Activated CD4-positive, CD25-positive, alpha-beta regulatory T cell treated with anti-CD3 and anti-CD28 coated beads, Interleukin-2, amount 50 U/mL, for 16 hours (primary cell): ENCODE measurements at places on chromosomes 1 and 21.

DNA sequence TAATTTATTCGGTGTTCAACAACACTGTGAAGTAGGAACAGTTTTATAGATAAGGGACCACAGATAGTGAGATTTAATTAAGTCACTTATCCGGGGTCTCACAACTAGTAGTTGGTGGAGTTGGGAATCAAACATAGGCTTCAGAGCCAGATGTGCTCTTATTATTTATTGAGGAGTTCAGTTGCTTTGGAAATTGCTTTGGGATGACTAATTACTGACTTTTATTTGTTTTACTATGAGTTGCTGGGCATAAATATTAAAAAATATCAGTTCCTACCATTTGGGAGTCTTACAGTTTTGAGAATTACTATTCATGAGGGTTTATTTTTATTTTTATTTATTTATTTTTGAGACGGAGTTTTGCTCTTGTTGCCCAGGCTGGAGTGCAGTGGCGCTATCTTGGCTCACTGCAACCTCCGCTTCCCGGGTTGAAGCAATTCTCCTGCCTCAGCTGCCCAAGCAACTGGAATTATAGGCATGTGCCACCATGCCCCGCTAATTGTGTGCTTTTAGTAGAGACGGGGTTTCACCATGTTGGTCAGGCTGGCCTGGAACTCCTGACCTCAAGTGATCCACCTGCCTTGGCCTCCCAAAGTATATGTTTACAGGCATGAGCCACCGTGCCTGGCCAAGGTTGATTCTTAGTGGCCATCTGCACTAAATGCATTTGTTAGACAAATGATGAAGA is 27.7 kb downstream of the THRAP3 start:
- DNase-seq: no peak

GRCh38 chr21:31671931-31672330 is 12.4 kb downstream of the SOD1 start:
- no peak for DNase-seq

GRCh38 chr1:239995281-239995680 is 96.4 kb upstream of the FMN2 start:
- DNase-seq: no peak

DNA sequence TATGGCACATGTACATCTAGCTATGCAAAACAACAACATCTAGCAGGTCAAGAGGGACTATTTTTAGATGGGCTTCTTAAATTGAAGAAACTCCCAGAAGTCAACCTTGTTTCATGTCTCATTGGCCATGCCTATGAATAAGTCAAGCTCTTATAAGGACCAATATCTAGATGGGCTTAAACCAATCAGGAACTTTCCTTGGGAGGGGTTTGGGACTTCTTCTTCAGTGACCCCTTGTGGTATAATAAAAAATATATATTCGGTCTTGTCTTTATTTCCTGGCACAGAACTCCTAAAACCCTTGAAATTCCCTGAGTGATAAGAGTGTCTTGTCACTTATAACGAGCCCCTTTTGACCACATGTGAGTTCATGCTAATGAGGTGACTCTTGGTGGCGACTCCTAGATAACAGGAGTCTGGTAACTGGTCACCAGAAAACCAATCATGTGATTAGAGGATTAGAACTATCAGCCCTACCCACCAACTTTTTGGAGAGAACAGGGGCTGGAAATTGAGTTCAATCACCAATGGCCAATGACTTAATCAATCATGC is 218.3 kb downstream of the HHIPL2 start:
- no peak for DNase-seq

- DNase-seq: no peak
These were observed 264.8 kb upstream of the DUSP10 start for GRCh38 chr1:222006715-222007114.
